ENCODE measurements at places on chromosomes 3 and 15.
A peak's percentile ranks its signal among the peaks of the same experiment; 100 is the strongest.

GRCh38 chr3:32128936-32129335 lies 22.5 kb downstream of the GPD1L start:
- DNase-seq = no peak

DNA sequence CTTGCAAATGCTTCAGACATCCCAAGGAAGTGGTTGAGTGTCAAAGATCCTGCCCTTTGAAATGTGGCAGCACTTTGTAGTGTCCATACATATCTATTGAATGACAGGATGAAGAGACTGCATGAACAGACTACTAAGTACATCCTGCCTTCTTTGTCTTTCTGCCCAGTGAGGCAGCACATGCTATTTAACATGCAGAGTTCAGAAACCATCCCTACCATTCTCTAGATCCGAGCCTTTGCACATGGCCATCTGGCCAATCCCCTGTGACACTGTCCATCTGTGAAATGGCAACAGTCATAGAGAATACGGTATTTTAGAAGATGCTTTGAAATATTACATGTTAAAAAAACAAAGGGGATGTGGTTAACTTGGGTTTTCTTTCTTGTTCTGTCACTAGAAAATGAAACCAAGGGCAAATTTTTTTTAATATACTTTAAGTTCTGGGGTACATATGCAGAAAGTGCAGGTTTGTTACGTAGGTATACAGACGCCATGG lies 519.6 kb downstream of the NTRK3 start:
- no peak for DNase-seq

GRCh38 chr3:121515313-121515712 lies 30.5 kb downstream of the POLQ start:
- no peak for DNase-seq

DNA sequence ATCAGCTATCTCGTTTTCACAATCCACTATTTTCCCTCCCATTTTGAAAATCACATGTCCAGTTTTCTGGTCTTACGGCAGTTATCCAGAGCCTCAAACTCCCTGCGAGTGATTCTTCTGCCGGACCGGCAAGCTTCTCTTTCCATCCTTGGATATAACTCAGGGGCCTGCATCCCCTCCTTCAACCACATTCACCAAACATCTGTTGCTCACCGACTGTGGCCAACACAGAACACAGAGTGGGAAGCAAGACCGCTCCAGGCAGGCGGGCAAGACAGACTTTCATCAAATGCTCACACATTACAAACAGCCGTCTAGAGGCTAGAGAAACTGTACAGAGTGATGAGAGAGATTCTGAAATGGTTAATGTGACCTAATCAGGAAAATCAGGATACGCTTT lies 7.6 kb upstream of the SLC12A8 start:
- DNase-seq = no peak

DNA sequence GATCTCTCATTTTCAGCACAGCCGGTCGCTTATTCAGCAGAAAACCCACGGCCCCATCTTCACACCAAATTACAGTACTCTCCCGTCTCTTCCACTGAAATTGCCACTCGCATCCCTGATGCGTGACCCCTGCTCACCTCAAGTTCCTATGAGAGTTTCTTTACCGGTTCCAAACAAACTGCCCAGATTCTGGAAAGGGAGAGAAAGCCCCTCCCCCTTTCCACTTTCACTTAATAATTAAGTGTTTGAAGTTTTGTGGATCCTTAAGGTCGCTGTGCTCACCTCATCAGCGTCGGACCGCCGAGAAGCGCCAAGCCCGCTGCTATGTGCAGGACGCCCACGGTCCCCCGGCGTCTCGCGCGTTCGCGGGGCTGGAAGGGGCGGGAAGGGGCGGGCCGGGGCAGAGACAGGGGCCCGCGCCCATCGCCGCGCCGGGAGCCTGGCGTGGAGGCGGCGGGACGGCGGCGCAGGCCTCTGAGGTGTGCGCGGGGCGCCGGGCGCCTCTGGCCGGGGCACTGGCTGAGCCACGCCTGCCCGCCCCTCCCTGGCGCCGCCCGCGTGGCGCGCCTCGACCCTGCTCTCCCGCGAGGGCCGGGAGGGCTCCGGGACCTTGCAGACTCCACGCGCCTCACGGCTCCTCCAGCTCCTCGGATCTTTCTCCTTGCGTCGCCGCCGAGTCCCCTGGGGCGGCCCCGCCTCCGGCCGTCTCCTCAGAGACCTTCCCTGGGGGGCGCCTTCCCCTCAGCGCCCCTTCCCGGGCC lies at the start of gene GPR156:
Gene GPR156, minus strand, starts transcription at position 476 of the 761 bp plus-strand sequence. CDS start 41,124 bp downstream, outside the sequence.
- no peak for DNase-seq

DNA sequence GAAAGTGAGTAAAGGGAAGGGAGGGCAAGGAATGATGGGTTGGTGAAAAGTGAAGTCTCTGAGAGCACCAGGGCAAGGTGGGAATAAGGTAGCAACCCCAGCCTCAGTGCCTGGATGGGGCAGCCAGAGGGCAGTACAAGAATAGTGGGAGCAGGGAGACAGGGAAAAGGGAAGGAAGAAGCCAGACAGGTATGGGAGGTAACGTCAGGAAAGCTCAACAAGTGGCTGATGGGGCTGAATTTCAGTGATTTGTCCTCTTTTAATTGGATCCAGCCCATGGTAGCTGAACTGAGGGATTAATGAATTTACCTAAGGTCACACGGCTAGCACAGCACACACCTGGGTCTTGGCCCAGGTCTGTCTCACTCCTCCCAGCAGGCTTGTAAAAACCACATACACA lies 12.6 kb downstream of the RORA start:
- no peak for DNase-seq

DNA sequence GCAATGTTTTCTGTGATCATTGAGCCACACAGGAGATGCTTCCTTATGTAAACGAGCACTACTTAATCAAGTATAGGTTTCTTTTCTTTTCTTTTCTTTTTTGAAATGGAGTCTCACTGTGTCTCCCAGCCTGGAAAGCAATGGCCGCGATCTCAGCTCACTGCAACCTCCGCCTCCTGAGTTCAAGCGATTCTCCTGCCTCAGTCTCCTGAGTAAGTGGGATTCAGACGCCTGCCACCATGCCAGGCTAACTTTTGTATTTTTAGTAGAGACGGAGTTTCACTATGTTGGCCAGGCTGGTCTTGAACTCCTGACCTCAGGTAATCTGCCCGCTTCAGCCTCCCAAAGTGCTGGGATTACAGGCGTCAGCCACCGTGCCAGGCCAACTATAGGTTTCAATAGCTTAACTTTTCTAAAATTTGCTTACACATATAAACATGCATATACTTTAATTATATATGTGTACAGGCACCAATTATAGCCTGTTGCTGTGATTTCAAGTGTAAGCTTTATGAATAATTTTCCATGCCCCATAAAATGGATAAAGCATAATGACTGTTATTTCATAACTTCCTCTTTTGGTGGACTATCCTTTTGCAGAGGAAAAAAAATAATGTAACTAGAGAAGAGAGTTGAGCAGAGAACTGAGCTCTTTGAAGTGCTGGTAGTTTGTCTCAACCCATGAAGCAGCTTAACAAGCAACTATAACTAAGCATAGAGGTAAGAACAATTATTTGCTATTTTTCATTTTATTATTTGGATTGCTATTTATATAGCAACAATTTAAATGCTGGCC lies 24.8 kb upstream of the MBNL1 start:
- DNase-seq = no peak

- no peak for DNase-seq
Observed at GRCh38 chr3:47001731-47002170, 22.3 kb downstream of the NBEAL2 start.

GRCh38 chr15:35698331-35698730 lies 152.4 kb upstream of the DPH6 start:
- DNase-seq = no peak

GRCh38 chr3:2543247-2543646 lies 444.6 kb downstream of the CNTN4 start:
- DNase-seq = no peak

GRCh38 chr3:129577366-129577765 lies 29.1 kb downstream of the PLXND1 start:
- DNase-seq = no peak

DNA sequence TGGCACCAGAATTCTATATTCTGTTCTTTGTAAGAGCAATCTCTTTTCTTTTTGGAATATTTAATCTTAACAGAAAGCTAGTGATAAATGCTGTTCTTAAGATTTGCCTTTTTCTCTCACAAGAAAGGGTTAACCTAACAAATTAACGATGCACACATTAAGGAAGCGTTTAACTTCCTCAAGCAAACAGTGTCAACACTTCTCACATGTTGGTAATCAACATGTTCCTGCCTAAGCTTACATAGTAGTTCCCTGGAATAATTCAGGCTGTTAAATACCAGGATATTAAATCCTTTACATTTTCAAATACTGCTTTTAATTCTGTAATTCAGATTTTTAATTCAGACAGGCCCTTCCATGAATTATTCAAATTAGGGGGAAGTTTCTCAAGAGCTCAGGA lies 67.4 kb upstream of the RPL35A start:
- DNase-seq = no peak

- DNase-seq = no peak
Observed at GRCh38 chr3:109178708-109179107, 42.2 kb downstream of the C3orf85 start.

GRCh38 chr3:117547956-117548550 lies 838.5 kb downstream of the TUSC7 start:
- DNase-seq = peak; percentile 29

DNA sequence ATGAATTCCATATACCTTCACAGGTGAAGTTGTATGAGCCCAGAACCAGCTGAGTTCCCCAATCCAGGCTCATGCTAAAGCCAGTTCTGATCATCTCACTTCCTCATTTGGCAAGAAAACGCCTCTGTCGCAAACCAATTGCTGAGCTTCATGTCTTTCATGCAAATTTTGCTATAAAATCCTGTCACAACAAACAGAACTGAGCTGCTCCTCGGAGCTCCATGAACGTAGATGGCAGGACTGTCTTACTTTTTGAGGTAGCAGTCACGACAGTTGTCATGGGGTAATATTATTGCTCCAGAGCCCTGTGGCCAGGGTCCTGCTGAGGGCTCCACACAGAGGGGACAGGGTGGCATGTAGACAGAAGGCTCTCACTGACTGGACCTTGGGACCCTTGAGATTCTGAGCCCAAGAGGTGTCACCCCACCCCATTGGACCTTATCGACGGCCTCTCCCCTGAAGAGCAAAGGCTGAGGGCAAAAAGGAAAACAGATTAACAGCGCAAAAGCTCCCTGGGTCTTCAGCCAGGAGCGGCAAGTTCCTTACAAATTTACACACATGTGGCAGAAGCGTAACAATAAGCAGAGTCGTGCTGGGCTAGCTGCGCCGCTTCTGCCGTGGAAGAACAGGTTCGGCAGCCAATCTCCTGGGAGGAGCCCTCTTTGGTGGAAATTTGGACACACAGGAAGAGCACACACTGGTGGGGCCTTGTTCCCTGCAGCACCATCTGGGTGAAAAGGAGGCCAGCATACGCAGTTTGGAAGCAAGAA lies 249.2 kb downstream of the OPA1 start:
- DNase-seq = no peak

DNA sequence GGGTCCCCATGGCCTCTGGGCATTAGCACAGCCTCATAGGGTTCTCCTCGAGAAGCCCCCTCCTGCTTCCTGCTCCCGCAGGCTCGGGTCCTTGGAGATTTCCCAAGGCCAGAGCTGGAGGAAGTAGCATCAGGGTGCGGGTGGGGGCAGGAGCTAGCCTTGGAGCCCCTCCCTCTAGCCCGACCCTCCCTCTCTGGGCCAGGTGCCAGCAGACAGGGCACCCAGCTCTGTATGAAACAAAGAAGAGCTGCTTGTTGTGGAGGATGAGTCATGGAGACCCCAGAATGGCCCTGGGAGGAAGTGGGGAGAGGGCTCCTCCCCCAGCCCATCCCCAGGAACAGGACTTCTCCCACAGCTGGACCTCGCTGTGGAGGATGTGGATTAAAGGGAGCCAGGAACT lies 29.2 kb downstream of the EPHB3 start:
- DNase-seq = no peak

- no peak for DNase-seq
Observed at GRCh38 chr3:133457465-133458067, 57.7 kb downstream of the BFSP2 start.

Data from AG04449 (cell line).